ENCODE measurements at places on chromosomes 4 and X.

GRCh38 chr4:174490451-174490961 is 31.8 kb downstream of the HPGD start:
- DNase-seq, result no peak

DNA sequence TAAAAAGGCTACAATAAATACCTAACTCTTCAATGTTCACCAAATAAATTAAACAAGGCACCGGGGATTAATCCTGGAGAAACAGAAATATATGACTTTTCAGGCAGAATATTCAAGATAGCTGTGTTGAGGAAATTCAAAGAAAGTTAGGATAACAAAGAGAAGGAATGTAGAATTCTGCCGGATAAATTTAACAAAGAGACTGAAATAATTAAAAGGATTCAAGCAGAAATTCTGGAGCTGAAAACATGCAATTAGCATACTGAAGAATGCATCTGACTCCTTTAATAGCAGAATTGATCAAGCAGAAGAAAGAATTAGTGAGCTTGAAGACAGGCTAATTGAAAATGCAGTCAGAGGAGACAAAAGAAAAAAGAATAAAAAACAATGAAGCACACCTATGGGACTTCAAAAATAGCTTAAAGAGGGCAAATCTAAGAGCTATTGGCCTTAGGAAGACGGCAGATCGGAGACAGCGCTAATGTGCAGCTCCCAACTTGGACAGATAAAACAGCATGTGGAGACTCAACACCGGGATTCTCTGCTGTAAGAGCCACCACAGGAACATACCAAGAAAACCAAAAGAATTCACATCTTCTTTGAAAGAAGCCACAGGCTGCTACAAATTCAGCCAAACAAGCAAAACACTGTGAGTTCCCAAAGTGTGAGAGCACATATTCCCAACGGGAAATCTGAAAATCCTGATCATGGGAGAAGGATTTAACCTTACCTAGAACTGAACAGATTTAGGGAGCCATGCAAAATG is 1290.9 kb downstream of the PCDH18 start:
- DNase-seq, result no peak

GRCh38 chr4:140643571-140644055 is 74.9 kb upstream of the UCP1 start:
- DNase-seq, result no peak

- DNase-seq, result no peak
Measured at GRCh38 chr4:125760201-125760819, 445.6 kb downstream of the FAT4 start.

- no peak for DNase-seq
Measured at GRCh38 chr4:179605196-179605595, 2163.0 kb upstream of the AGA start.

- DNase-seq, result no peak
Measured at GRCh38 chr4:128565565-128566186, 243.8 kb upstream of the JADE1 start.

DNA sequence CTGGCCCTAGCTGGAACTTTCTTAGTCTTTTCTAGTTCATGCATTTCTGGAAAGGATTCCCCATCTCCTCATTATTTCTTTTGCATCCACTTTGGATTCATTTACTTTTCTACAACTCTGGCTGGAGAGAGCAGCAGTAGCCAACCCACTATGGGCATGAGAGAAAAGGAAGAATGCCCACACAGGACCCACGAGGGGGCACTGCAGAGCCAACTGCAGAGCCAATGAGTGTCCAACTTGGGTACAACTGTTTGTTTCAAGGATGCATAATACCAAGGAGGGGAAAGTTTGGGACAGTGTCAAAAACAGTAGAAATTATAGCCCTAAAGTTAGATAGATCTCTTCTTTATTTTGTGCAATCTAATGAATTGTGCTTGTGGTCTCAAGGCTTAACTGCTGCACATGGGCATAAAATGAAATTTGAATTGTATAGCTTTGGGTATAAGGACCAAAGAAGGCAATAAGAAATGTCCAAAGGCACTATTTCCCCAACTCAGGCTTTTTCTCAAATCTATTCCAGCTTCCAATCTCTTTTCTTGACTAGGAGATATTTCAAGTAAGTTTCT is 230.6 kb downstream of the NSUN7 start:
- DNase-seq, result no peak

GRCh38 chr4:150117094-150117493 is 38.8 kb downstream of the DCLK2 start:
- no peak for DNase-seq

DNA sequence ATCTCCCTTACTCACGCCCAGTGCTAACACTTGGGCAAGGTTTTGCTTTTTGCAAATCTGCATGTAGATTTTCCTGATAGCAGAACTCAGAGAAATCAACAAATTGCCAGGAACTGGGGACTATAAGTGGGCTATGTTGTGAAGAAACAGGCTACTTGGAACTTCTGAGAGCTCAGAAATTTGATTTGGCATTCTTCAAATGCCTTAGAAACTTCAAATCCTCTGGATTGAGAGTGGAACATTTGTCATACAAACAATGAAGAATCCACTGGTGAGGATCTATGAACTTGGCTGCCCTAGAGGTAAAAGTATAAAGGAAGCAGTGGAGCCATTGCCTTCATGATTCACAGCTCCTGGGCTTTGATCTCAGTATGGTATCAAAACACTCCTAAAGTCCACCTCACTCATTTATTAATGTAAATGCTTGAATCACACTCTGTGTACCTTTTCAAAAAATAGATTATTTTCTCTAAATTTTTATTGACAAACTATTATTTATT is 126.0 kb downstream of the GLRA3 start:
- no peak for DNase-seq

- DNase-seq, result peak; percentile 41
Measured at GRCh38 chr4:1130316-1131186, 17.2 kb upstream of the RNF212 start.

DNA sequence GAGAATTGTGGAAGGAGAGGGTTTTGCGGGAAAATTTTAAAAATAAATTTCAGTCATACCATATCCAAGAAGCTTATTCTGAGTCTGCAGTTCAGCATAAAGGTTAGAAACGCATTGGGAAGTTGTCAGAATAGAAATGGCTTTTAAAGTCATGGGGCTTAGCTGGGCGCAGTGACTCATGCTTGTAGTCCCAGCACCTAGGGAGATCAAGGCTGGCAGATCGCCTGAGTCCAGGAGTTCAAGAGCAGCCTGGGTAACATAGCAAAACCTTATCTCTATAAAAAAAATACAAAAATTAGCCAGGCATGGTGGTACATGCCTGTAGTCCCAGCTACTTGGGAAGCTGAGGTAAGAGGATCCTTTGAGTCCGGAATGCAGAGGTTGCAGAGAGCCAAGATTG is 3.9 kb upstream of the PLA2G12A start:
- DNase-seq, result no peak

- DNase-seq, result no peak
Measured at GRCh38 chr4:87068583-87069021, 133.8 kb downstream of the AFF1 start.

DNA sequence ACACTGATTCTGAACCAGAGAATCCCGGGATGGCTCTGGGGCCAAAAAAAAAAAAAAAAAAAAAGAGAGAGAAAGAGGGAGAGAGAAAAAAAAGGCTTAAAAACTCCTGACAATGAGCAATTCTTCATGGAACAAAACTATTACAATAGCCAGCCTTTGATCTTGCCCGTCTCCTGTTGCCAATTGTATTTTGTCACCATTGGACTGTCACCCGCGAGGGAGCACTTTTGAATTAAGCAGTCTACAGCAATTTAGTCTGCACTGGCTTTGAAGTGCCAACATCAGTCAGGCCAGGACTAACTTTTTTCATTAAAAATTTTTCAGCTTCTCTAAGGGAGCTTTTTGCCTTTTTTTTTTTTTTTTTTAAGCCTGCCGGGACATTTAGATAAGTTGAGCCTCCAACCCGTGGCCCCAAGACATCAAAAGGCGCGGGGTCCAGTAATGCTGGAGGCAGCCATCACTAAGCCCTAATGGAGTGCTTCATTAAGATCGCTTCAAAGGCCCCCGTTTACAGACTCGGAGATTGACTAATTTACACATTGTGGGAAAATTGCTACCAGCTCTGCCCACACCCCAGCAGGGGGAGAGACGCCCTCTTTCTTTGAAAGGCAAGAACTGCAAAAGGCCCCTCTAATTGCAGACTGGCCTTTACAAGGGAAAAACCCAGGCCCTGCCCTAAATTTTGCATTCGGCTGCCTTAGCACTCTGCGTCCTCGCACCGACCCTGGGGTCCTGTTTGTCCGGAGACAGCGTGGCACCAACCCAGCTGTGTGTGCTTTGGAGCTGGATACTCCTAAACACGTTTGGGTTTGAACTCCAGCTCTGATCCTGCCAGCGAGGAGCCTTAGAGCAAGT is 98.1 kb upstream of the MSX1 start:
- no peak for DNase-seq

DNA sequence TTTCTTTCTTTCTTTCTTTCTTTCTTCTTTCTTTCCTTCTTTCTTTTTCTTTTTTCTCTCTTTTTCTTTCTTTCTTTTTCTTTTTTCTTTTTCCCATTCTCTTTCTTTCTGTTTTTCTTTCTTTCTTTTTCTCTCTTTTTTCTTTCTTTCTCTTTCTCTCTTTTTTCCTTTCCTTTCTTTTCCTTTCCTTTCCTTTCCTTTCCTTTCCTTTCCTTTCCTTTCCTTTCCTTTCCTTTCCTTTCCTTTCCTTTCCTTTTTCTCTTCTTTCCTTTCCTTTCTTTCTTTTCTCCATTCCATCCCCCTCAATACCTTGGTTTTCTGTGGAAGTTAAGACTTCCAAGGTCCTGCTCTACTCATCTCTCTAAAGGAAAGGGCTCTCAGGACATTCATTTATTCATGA is 102.8 kb upstream of the CLNK start:
- no peak for DNase-seq

DNA sequence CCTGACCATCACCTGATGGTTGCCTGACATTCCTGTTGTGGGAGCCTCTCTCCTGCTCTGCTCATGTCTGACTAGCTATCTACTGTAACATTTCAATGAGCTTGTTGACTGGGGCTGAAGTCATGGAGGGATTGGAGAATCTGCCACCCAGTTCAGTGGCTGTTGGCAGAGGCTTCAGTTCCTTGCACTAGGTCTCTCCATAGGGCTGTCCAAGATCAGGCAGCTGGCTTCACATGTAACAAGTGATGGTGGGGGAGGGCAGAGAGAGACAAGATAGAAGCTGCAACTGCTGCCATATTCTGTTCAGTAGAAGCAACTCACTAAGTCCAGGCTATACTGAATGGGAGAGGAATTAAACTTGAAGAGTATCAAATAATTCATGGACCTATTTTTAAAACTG is 14.1 kb upstream of the CCNI start:
- no peak for DNase-seq

DNA sequence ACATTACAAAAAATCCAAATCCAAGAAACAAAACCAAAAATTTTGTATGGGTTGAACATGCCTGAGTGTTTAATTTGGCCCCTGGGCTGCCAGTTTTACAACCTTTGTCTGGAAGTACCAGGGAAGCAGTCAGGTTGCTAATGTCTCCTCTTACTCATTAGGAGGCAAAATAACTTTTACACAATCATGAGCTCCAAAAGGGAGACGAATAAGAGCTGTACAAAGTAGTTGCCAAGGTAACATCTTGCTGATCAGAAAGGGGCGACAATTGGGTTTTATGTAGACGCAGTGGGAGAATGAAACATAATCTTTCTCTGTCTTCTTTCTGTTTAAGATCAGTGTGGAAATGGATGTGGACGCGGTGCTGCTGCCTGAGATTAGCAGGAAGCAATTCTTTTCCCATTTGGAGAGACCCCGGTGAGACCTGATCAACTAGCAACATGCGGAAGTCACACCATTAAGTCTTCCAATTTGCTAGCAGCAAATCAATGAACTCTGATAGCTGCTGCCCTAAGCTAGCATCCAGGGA is 90.7 kb upstream of the IGFBP7 start:
- no peak for DNase-seq

- no peak for DNase-seq
Measured at GRCh38 chr4:141463678-141464077, 172.7 kb upstream of the IL15 start.

GRCh38 chr4:32135642-32136041 is 1415.5 kb downstream of the PCDH7 start:
- no peak for DNase-seq

GRCh38 chrX:39716401-39716800 is 381.4 kb downstream of the BCOR start:
- DNase-seq, result no peak

DNA sequence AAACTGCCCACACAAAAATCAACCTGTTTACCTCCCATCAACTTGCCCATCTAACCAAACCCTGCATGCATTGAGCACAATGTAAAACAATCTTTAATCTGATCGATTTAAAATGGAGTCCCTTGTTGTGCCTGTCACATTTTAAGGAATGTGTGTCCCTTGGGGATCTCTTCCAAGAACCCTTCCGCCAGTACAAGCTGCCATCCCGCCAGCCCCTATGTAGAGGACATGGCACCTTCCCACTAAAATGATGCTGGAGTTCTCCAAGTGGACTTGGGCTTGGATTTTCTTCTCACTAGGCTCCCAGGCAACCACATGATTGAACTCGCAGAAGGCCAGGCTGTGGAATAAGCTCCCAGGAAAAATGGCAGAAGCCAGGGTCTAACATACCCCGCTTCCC is 45.8 kb upstream of the ENPP6 start:
- no peak for DNase-seq

DNA sequence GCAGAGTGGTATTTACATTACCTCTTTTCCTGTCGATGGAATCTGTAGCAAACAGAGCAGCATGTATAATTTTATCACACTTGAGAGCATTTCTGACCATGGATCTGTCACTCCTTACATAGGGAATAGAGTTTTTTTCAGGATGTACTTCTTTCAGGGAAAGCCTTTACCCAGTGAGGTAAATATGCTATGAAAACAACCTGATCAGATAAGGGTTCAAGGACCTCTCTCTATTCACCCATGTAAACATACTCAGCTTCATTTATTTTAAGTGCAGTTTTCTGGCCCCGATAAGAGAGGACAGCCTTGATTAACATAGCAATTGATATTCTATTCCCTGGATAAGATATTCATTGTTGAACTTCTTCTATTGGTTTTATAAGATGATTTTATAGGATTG is 87.3 kb upstream of the ESX1 start:
- no peak for DNase-seq

DNA sequence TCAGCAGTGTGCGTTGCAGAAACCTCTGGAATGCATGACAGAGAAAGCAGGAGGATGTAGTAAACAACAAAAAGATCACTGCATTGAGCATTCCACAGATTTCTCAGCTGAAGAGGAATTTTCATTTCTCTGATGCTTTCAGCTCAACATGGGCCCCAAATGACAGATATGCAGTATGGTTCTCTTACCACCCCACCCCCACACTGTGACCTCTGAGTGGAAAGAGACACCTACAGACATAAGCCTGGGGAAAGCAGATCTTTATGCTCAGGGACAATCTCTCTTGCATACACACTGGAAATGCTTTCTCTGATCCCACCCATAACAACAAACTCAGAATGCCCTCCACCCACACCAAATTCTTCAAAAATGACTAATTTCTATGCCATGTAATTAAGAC is 983.7 kb upstream of the LCORL start:
- no peak for DNase-seq

GRCh38 chr4:123826896-123827295 is 430.3 kb downstream of the SPRY1 start:
- no peak for DNase-seq

GRCh38 chrX:15292861-15293260 is 22.6 kb downstream of the ASB11 start:
- no peak for DNase-seq

- DNase-seq, result no peak
Measured at GRCh38 chr4:172777729-172778431, 390.7 kb upstream of the GALNT7 start.

GRCh38 chrX:106952538-106952937 is 32.3 kb downstream of the CLDN2 start:
- DNase-seq, result no peak
